H1 (cell line): ENCODE measurements at places on chromosomes 11 and 22. TPM values are rescaled to one million over a fixed set of nuclear protein-coding genes. Genes with fewer than 3 reads are reported as not detected.

- H3K27ac ChIP-seq, result no peak overlapping the region
- no peaks in the 10 kb centered on the region for H3K27me3 ChIP-seq
- no peak for DNase-seq
- no peak overlapping the region for H3K4me3 ChIP-seq
- H3K36me3 ChIP-seq, result no peaks in the 10 kb centered on the region
Measured at GRCh38 chr11:92211576-92212167, 12.9 kb upstream of the FAT3 start.

DNA sequence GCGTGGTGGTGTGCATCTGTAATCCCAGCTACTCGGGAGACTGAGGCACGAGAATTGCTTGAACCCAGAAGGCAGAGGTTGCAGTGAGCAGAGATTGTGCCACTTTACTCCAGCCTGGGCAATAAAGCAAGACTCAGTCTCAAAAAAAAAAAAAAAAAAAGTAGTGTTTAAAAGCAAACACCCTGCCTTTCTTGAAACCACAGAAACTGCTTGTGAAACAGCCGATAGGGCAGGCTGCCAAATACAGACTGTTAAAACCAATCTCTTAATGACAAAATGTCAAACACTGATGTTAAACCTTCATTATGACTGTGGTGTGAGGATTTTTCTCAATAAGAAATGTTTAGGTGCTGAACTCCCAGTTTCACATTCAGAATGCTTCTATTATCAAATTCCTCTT, 27.3 kb downstream of the MARK2 start:
- peaks cover 5% of the 10 kb centered on the region; the same call in 1 of the 2 replicates for H3K36me3 ChIP-seq
- no peak for DNase-seq
- no peak overlapping the region for H3K27ac ChIP-seq

The PLAAT4 gene
- 2.6 and 2.8 TPM in 2 replicates for total RNA-seq

DNA sequence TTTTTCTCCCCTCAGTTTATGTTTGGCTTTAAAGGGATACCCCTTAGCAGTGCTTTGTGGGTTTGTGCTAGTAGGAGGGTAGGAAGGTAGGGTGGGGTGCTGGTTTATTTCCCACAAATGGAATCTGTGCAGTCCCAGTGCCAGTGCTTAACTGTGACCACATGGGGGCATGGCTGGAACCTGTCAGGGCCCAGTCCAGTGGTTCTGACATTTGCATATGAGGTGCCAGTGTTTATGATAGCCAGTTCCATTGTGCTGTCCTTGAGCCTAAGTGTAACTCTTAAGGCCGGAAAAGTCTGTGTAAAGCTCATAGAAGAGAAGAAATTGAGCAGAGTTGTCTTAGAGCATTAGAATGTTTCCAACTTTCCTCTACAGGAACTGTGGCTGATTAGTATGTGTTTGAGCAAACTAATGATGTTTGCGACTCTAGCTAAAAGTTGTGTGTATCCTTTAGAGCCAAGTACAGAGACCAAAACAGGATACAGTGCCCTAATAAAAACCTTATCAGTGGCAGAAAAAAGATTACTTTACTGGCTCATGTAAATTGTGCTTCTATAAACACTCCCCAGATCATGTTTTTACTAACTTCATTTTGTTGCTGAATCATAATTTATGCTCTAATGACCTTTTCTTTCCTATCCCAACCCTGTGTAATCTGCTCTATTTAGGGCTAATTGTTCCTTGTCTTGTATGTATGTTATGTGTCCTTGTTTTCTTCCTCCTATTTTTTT, 38.1 kb downstream of the DIXDC1 start:
- no peak for DNase-seq
- H3K4me1 ChIP-seq, result peaks cover 10% of the 10 kb centered on the region

DNA sequence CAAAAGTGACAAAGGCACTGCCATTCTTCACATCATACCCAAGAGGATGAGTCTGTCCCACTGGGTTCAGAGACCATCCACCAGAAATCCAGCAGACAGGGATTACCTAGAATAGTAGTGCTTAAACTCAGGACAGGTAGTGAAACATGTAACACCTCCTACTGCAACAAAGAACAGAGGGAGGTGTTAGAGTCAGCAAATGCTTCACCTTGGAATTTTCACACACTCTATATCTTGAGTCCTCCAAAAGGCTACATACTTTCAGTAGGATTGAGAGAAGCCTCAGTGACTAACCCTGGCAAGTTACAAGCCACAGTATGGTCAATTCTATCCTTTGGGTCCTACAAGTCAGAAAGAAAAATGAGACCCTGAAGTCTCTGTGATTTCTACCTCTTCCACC, 6.0 kb upstream of the CAVIN3 start:
- no peaks in the 10 kb centered on the region for H3K36me3 ChIP-seq
- no peak for DNase-seq
- H3K27me3 ChIP-seq, result no peaks in the 10 kb centered on the region
- H3K4me1 ChIP-seq, result peaks cover 21% of the 10 kb centered on the region; the same call in 1 of the 2 replicates
- H3K27ac ChIP-seq, result no peak overlapping the region
- H3K4me3 ChIP-seq, result no peak overlapping the region

The UPK2 gene
- not detected in 2 replicates for total RNA-seq

GRCh38 chr11:3609416-3610265, 32.2 kb downstream of the ART5 start:
- no peaks in the 10 kb centered on the region for H3K27me3 ChIP-seq
- H3K27ac ChIP-seq, result no peak overlapping the region
- H3K4me1 ChIP-seq, result no peaks in the 10 kb centered on the region
- H3K4me3 ChIP-seq, result no peak overlapping the region

DNA sequence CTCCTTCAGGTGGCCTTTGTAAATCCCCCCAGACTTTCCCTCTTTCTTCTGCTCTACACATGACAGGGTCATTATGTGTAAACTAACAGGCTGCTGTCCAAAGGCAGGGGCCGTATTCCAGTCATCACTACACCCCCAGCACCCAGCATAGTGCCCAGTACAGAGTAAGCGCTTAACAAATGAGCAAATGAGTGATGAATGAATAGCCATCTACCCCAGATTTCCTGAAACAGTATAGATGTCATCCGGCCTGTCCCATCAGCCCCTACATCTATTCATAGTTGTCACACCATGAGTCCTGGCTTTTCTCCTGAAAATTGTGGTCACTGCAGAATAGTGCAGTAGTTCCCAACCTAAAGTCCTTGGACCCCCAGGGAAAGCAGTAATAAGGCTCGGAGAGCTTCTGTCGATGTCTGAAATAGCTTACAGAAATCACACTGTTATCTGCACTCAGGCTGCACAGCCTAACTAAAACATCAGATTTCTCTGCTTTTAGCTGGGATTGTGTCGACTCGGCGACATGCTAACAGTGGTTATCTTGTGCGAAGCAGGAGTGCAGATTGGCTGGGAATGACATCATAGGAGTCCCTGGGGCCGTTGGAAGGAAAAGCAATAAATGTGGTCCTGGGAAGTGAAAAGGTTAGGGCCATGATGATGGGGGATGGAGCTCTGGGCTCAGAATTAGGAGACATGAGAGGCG, 143.8 kb upstream of the NECTIN1 start:
- no peaks in the 10 kb centered on the region for H3K27me3 ChIP-seq
- H3K36me3 ChIP-seq, result no peaks in the 10 kb centered on the region; the same call in 1 of the 2 replicates
- no peak overlapping the region for H3K27ac ChIP-seq
- H3K4me3 ChIP-seq, result no peak overlapping the region

The F2 gene
- total RNA-seq, result not detected in 2 replicates

DNA sequence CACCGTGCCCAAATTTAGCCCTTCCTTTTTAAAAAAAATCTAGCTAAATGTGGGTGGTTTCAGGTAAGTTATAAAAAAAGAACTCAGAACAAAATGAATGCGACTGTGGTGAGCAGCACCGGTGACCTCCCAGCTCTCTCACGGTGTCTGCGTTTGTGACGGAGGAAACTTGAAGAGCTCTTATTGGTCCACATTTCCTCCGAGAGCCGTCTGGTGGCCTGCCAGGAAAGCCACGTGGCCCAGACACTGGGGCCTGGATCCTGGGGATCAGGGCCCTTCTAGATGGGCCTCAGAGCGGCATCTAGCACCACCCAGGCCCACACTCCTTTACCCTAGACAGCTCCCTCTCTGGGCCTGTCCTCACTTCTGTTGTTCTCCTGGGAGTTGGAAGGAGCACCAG, 39.5 kb downstream of the B3GAT1 start:
- no peak for DNase-seq
- peaks cover 3% of the 10 kb centered on the region for H3K4me1 ChIP-seq
- H3K4me3 ChIP-seq, result no peak overlapping the region
- no peaks in the 10 kb centered on the region for H3K36me3 ChIP-seq

The MRGPRX3 gene
- total RNA-seq, result not detected in 2 replicates

The KCNQ1 gene
- 2.0 and 2.4 TPM in 2 replicates for total RNA-seq

DNA sequence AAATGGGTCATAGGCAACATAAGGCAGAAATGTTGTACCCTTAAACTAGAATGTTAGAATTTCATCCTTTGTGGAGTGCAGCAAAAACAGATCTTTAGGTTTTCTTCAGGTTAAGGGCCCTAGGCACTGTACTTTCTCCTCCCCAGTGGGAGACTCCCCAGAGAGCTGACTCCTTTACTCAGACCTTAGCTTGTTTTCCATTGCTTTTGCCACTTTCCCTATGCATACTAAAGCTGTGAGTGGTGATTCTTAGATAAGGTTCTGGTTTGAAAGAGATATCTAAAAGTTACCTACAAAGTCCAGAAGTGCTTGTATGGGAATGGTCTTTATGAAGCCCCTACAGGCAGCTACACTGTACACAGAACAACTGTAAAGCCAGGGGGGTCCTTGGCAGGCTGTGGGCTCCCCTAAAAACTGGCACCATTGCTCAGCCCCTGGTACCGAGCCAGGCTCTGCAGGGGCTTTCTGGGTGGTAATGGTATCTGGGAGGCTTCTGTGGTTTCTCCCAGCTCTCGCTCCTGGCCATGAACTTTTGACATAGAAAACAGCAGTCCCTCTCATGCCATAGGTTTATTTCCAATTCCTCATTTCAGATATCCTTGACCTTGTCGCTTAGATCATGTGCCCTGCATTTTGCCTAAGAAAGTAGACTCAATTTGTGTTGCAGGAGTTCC, 23.2 kb downstream of the AMOTL1 start:
- no peaks in the 10 kb centered on the region for H3K27me3 ChIP-seq
- DNase-seq, result no peak
- no peaks in the 10 kb centered on the region for H3K36me3 ChIP-seq
- no peaks in the 10 kb centered on the region for H3K4me1 ChIP-seq
